Activated T-cell treated with anti-CD3 and anti-CD28 coated beads for 48 hours (primary cell): ENCODE measurements at places on chromosomes 7 and 10.

GRCh38 chr10:28823501-28824075, 146.3 kb downstream of the BAMBI start:
- no peak for DNase-seq

- DNase-seq: no peak
Measured at GRCh38 chr7:84123965-84124547, 70.5 kb downstream of the SEMA3A start.

DNA sequence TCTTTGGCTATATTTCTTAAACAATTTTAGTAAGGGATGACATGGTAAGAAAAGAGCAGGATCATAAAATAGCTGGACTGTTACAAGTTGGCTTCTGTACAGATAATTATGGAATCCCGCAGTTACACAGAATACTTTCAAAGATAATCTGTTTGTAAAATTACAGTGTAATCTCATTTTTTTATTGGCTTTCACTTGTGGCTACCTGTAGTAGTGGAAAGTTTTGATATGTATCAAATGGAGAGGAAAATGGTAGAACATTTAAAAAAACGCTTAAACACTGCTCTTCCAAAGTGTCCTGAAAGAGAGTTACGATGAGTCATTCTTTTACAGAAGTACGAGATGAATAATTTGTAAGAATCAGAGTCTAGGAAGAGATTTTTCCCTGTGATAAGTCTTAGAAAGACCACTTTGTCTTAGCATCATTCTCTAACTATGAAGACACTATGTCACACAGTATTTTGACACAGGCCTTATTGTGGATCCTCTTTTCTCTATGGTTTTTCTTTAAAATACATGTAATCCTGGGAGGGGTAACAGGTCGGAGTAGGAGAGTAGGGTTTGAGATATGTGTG, 215.0 kb upstream of the DKK1 start:
- DNase-seq: no peak

DNA sequence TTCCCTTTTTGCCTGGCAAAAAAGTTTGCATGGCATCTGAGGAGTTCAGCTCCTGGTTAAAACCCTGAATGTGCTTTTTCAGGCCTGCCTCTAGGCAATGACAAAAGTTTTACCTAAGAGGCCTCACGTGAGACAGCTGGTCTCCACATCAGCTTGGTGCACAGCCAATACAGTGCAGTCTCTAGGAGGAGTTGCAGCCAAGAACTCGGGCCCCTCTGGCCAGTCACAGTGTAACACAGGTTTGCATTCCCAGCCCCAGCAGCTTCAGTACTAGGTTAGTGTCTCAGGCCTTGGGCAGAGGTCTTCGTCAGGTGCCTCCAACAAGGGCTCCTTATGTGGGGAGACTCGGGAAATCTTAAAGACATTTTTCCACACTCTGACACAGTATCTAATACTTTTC, 771.7 kb downstream of the SORCS1 start:
- DNase-seq: no peak

DNA sequence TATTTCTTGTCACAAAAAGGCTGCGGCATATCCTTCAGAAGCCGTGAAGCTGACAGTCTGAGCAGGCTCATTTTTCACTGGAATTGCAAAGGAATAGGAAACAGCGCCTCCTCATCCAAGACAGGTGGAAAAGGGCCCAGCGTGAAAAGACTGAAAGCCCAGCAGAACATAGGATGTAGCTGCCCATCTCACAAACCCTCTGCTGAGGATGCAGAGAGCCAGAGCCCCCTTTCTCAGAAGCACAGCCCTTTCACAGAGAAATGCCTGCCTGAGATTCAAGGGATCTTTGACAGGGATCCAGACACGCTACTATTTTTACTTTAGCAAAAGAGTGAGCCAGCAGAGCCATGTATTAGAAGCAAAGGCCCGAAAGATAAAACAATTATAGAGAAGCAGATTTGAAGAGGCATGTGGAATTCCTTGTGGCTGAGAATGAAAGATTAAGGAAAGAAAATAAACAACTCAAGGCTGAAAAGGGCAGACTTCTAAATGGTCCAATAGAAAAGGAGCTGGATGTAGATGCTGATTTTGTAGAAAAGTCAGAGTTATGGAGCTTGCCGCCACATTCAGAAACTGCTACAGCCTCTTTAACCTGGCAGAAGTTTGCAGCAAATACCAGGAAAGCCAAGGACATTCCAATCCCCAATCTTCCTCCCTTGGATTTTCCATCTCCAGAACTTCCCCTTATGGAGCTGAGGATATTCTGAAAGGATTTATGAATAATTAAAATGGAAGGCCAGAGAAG, 36.9 kb downstream of the GDI2 start:
- DNase-seq: no peak

- no peak for DNase-seq
Measured at GRCh38 chr10:83539528-83540308, 599.6 kb upstream of the GHITM start.

- no peak for DNase-seq
Measured at GRCh38 chr10:31940839-31941653, 12.4 kb upstream of the ARHGAP12 start.

DNA sequence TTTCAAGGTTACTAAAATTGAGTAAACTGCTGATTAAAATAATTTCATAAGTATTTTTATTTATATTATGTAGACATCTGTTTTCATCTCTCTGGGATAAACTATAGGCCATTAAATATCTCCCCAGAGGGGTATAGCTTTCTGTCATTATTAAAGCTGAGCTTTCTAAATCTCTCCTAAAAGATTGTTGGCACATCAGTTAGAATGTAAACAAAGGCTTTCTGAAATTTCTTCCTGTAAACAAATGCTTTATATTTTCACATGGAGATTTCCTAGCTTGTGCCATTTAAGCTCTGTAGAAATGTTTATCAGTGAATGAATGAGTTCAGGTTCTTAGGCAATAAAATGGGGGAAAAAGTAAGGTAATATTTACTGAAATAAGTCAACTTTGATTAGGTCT, 35.7 kb downstream of the PPP1R9A start:
- no peak for DNase-seq

- DNase-seq: no peak
Measured at GRCh38 chr7:110502888-110503465, 588.0 kb upstream of the LRRN3 start.

- DNase-seq: no peak
Measured at GRCh38 chr10:114635101-114635500, 23.0 kb downstream of the ABLIM1 start.

DNA sequence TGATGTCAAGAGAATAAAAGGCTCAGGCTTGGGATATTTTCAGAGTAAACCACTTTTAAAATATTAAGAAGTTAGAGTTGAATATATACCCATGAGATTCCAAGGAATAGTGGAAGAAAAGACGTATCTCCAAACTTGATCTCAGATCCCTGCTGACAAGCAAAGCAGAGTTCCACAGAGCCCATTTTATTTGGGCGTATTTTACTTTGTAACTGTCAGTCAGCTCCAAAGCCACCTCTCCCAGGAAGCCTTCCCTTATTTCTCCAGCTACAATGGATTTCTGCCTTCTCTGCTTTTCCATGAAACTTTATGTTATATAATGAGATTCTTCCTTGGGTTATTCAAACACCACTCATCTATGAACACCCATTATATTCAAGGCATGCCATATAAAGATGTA, 295.7 kb downstream of the FZD1 start:
- no peak for DNase-seq

DNA sequence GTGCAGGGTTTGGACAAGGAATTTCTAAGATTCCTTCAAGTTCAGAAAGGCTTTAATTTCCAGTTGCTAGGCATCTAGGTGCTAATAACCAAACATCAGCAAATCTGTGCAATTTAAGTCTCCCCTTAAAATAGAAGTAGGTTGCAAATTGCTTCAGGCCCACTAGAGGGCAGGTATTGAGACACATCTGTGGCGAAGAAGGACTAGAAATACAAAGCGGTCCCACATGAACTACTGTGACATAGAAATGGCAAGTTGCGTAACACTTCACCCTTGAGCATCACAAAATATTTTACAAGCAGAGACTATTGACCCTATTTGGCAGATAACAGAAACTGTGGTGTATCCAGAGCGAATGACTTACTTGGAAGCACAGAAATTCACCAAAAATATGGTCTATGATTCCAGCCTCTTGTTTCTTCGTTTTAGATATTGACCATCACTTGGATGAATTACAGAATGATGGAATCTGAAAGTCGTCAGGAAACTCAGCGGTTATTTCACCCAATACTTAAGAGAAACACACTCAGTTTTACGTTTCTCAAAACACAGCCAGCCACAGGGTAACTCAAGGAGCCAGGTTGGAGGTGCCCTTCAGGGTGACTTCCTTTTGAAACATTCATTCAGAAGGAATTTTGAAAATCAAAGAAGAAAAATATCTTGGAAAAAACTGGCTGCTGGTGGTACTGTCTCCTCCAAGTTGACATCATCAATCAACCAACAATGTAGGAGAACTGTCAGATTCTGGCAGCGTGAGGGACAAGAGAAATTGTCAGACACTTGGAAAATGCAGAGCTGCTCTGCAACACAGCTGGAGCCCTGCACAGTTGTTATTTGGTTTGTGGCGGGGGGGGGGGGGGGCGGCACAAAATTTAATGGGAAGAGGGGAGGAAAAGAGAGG, 256.3 kb upstream of the MINDY3 start:
- DNase-seq: no peak

DNA sequence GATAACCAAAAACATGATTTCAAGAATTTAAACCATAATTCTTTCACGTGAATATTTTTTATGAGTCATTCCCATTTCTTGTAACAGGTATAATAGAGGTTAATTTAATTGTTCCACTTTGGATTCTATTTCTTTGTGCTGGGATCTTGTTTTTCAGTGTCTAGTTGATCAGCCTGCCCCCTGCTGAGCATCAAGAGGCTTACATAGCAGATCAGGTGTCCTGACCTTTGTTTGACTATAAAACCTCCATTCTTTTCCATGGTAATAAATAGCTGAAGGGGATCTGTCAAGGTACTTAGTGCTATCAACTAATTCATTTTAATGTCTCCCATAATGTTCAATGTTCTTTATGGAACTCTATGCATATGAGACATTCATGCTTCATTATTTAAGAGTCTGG, 4.9 kb downstream of the COL17A1 start:
- no peak for DNase-seq

GRCh38 chr7:66697449-66698438, 42.8 kb upstream of the RABGEF1 start:
- no peak for DNase-seq

- DNase-seq: peak; percentile 35
Measured at GRCh38 chr7:105014693-105015389, 836 bp downstream of the KMT2E start.

GRCh38 chr10:22648547-22648961, 65.8 kb downstream of the PIP4K2A start:
- DNase-seq: no peak

DNA sequence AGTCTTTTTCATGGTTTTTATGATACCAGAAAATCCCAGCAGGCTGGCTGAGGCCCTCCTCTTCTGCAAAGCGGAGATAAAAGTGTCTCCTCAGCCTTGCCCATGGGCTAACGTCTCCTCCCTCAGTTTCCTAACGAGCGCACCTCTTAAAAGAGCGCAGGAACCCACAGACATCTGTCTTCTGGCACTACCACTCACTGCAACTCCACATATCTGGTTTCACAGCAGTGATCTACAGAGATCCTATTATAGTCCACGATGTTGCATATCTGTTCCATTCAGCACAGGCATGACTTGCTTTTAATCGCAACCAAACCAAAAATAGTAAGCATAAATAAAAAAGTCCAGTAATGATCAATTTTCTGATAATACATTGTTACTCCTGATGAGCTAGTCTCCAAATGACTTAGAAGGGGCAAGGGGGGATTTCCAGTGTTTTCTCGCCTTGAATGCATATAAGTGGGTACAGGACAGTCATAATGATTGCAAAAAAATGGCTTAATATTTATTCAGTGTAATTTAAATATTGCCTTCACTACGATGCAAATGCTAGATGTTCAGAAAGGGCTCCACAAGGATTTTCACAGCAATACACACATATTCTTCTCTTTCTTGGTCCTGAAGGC, 20.9 kb downstream of the ANKRD22 start:
- DNase-seq: no peak

- DNase-seq: no peak
Measured at GRCh38 chr7:128701062-128701785, 29.1 kb downstream of the GARIN1A start.

DNA sequence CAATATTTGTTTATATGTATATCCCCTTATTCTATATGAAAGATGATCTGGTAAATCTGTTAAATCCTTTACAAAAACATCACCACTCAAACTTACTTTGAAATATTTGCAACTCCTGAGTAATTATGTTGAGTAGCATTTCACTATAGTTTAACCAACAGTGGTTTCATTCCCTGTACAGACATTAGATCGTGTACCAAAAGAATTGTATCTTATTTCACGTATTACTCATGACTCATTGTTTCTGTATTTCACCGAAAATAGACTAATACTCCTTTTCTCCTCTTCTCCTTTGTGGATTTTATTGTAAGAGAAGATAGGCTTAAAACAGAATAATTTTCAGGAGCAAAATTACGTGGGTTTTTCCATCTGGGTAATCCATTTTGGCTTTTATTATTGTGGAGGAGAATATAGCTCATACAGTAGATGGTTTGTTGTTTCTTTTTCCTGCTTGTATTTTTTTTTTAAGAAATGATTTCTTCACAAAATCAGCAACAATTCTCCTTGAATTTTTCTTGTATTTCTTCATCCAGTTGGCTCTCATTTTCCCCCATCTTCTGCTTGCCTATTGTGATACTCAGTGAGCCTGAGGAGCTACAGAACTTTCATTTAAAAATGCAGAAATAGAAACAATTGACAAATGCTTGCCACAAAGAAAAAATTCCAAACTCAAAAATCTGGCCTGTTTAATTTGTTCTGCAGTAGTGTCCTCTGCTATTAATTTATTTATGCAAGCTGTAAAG, 90.6 kb upstream of the OIT3 start:
- no peak for DNase-seq

- DNase-seq: no peak
Measured at GRCh38 chr7:57414415-57414814, 35.6 kb upstream of the ZNF716 start.

- DNase-seq: peak; percentile 83
Measured at GRCh38 chr10:68406815-68407548, at the start of gene RUFY2. Gene RUFY2, minus strand, starts transcription at chr10:68407277. Its CDS starts 88 bp downstream, at chr10:68407189.

GRCh38 chr10:22693371-22693784, 21.0 kb downstream of the PIP4K2A start:
- no peak for DNase-seq

DNA sequence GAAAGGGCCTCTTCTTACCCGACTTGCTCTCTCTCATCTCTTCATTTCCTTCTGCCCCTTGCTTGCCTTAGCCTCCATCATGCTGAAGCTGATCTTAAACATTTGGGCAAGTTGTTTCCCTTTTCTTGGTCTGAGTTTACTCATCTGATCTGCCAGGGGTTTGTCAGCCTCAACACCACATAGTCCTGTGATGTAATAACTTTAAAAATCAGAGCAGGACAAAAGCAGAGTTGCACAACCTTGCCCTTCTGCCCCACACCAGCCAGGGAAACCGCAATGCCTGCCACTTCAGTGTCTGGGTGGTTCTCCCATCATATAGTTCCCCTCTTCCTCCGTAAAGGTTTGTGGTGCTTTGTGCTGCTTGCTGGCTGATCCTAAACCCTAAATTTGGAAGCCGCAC, 9.9 kb upstream of the LIPM start:
- no peak for DNase-seq

- DNase-seq: no peak
Measured at GRCh38 chr7:31640381-31640780, 46.6 kb upstream of the PPP1R17 start.
